Thyroid gland (tissue), 4 donors: ENCODE measurements at places on chromosomes 1 and 21.
A peak's percentile ranks its signal among the peaks of the same experiment; 100 is the strongest.

- DNase-seq, result no peak
Measured at GRCh38 chr1:32318127-32318869, 17.7 kb downstream of the MARCKSL1 start.

- DNase-seq, result no peak
Measured at GRCh38 chr1:157198619-157199420, 60.6 kb upstream of the ETV3 start.

- peak; percentile 84 for DNase-seq
Measured at GRCh38 chr1:229844675-229845074, 218.6 kb downstream of the URB2 start.

GRCh38 chr1:70265946-70266345 lies 44.8 kb downstream of the SRSF11 start:
- no peak for DNase-seq

DNA sequence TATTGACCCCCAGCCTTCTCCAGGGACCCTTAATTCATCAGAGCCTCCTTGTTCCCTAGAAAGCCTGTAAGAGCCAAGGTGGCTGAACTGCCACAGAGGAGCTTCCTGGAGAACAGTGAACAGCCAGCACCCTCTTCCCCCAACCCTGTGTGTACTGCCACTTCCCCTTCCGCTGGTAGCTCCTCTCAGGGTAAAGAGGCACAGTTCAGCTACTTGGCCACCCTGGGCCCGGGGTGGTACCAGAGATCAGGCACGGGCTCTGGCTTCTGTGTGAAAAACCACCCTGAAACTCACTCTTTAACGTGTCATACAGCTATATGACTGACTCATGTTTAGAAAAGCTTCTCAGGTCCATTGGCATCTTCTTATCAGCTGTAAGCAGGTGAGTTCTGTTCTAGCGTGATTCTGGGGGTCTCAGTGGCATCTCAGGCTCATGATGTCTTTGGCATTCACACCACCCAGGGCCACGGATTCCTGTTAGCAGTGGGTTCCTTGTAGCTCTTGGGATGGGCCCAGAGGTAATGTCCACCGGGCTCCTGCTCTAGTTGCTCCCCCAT lies 22.4 kb downstream of the ARMH1 start:
- no peak for DNase-seq

DNA sequence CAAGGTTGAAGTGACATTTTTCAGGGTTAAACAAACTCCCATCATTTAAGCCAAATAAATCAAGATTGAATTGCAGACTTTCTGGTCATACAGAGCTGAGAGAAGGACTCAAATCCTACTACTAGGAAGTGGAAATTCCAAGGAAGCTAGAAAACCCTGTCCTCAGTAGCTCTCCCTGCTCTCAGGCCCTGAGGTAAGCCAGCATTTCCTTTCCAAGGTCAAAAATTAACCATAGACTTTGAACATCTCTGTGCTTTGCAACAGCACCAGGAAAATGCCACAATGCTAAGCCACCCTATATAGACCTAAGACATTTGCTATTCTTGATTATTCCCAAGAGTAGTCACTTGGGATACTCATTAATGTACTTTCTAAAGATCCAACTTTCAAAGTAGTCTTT lies 45.1 kb downstream of the LUZP1 start:
- no peak for DNase-seq
